ENCODE measurements at places on chromosomes 1 and 21.
A peak's percentile ranks its signal among the peaks of the same experiment; 100 is the strongest.

- DNase-seq, result peak; percentile 90
These were observed at the start of gene LRRC3 for GRCh38 chr21:44454747-44455523. Gene LRRC3 (plus strand): TSS chr21:44455510. CDS start chr21:44456645, 1,135 bp downstream.

DNA sequence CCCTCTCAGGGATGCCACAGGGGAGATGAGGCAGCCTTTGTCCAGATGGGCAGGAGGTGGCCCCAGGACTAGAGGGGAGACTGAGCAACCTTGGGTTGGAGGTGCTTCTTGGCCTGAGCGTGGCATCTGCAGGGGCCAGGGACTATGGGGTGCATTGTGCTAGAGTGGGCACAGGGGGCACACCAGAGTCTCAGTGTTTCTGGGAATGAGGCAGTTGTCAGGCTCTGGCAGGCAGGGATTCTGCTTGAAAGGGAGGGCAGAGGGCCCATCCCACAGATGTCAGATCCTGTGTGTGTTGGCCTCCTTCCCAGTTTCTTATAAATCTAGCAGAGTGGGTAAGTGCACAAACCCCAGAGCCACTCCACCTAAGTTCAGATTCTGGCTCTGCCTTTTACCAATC, 13.7 kb downstream of the LGR6 start:
- DNase-seq, result no peak

DNA sequence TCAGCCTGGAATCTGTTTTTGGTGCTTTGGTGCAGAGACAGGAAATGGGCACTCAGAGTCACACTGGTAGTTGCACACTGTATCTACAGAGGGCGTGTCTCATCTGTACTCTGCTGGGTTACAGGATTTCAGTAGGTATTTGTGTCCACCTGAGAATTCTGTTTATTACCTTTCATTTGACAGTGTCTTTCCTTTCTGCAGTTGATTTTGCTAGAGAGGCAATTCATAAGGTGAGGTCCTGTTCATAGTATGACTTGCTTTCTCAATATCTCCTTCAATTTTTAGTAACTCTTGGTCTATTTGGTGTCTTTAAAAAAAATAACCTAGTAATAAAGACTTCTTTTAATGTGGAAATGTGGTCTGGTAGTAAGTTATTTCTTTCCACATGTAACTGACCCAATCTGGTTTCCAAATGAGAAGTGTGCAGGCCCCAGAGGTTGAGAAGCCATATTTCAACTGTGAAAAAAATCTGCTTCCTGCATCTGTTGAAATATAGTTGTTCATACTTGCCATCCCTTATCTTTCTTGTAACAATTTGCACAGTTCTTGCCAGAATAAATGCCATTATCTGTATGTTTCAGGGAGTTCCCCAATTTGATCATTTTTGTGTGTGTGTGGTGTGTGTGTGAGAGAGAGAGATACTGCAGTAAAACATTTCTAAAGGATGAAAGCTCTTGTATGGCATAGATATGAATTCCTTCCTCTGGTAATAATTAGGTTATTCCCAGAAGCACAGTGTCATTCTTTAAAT, 78.4 kb upstream of the DNAJC6 start:
- no peak for DNase-seq

- DNase-seq, result no peak
These were observed 39.0 kb downstream of the MRPL39 start for GRCh38 chr21:25568246-25568645.

DNA sequence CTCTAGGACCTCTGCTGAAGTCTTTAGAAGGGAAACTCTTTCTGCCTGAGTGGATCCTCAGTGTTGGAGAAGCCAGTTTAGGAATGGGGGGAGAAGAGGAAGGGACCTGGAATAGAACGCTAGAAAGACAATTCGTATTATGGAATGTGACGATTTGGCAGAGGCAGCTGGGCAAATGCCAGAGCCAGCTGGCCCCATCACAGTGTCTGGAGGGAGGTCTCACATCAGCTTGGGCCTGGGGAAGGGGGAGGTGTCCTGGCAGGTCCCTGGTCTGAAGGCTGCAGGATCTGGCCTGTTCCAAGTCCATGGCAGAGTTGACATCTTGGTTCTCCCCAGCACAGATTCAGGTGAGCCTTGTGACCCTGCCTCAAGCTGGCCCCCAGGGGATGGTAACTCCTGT, 11.3 kb downstream of the TMCC2 start:
- DNase-seq, result no peak

DNA sequence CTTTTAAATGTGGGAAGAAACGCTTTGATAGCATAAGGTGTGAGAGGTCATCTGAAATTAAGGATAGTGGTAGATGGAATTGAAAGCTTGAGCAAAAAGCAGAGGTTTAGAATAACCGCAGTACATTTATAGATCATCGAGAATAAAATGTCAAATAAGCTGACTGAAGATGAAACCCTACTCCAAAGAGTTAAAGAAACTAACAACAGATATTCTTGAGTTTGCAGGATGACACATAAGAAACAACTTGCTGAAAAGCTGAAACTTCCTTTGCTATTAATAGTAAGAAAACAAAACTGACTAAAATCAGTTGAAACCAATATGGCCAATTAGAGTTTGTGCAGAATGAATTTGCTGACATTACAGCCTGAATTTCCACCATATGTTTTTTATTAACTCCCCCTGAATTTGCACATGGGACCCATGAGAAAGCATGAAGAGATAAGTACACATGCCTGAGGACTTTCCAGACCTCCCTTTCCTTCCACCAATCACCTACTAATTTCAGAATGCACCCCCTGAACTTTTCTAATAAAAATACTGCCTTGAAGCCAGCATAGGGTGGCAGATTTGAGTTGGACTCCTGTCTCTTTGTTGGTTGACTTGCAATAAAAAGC, 1.7 kb upstream of the C1orf185 start:
- no peak for DNase-seq

DNA sequence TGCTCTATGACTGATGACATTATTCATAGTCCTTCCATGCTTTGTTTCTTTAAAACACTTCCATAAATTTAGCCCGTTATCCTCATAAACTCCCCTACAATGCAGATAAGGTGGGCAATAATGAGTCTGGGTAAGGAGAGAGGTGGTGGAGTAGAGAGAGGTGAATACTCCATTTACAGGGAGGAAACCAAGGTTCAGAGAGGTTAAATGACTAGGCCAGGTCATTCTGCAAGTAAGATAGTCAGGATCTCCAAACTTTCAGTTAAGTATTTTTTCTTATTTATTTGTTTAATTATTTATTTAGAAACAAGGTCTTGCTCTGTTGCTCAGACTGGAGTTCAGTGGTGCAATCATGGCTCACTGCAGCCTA, 26.1 kb downstream of the PAFAH2 start:
- no peak for DNase-seq

- DNase-seq, result no peak
These were observed 95.3 kb upstream of the DPH5 start for GRCh38 chr1:101120868-101121267.

DNA sequence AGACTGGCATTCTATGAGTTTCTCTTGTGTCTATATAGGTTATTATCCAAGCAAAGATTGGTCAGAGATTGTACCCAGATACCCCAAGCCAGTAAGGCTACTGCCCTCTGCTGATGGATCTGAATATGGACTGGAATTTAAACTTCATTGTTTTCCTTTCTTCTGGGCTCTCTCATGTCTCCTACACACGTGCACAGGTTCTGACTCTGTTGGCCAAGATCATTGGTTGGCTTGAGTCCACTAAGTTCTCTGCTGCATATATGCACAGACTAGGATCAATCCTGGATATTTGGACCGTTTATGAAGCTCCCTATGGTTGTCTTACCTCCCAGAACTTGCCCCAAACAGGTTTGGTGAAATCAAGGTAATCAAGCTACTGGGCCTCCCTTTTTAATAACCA, 69.7 kb downstream of the CC2D1B start:
- DNase-seq, result peak; percentile 39

DNA sequence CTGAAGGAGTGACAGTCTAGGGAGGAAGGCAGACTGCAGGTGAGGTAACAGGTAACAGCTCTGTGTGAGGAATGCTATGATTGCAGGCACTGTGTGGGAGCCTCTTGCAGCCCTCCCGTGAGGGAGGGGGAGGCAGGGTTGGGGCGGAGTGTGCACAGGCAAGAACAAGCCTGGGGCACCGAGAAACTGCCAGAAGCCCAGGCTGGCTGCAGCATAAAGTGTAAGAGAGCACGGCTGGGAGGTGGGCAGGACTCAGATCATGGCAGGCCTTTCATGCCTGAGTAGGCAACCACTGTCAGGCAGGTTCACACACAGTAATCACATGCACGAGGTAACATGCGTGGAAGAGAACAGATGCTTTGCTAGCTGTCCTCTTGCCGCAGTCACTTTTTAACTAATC, 11.3 kb upstream of the RHEX start:
- peak; percentile 85 for DNase-seq

- no peak for DNase-seq
These were observed 63.6 kb downstream of the VPS13D start for GRCh38 chr1:12293416-12293815.

DNA sequence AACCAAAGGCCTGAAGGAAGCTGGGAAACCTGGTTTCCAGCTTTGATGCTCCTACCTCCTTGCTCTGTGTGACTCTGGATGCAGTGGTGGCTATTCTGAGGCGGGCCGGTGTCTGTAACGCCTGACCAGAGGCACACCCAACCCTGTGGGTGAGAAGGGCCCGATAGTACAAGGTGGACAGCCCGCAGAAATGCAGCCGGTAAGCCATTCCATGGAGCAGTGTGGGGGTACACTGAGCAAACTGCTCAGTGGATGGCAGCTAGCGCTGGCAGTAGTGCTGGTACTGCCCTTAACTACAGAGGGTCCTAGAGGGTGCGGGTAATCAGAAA, 36.0 kb downstream of the AHDC1 start:
- DNase-seq, result no peak

DNA sequence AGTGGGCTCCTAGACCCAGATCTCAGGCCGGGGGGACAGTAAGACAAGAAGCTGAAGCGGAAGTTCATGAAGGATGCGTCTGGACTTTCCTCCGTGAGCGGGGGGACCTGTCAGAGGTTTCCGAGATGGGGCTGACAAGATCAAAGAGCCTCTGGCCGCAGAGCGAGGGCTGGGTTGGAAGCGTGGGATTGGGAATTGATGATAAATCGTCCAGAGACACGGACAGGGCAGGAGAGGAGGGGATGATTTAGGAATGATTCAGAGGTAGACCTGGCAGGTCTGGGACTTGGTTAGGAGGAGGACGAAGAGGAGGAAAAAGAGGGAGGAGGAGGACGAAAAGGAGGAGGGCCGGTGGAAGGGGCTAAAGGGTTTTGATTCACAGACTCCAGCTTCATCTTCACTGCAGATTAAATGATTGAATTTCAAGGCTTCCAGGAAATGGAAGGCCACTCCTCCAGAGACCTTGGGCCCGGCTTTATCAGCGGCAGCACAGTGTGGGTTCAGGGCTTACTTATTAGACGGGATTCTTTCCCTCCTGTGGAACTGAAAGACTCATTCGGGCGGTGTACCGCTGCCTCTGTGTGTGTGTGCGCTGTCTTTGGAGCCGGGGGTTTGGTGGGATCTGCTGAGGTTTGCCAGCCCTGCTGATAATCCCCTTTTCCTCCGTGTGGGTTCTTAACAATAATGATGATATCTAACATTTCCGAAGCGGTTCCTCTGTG, 85.7 kb upstream of the SLC45A1 start:
- peak; percentile 81 for DNase-seq

- DNase-seq, result no peak
These were observed 1.7 kb downstream of the SDC3 start for GRCh38 chr1:30906631-30907441.

DNA sequence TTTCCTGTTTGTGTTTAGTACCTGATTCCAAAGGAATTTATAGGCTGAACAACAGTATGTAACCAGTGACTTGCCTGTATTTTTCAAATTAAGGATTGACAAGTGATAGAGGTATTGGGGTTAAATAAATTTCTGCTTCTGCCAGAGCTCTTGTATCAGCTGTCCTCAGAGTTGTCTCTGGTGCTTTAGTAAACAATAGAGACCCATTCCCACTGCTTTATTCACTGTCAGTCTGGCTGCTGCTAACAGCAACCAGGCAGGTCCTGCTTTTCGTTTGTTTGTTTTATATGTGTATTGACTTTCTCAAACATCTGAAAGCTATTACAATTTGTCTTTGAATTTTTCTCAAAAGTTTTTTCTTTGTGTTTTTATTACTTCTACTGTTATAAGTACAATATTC, 76.1 kb downstream of the OLFM3 start:
- DNase-seq, result no peak

DNA sequence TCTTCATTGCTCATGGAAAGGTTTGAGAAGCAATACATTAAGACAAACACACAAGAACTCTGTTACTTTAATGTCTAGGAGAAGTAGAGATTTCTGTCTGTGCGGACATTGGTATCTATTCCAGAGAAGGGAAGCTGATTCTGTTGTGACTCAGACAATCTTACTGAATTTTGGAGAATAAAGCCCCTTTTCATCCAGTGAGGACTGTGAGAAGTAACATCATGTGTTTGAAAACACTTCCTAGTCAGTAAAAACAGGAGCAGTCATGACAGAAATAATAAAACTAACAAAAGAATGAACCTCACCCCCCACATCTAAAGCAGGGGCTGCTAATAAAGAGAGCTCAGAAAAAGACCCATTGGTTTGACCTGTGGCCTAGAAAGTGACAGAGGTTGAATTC, 46.6 kb downstream of the NEK7 start:
- DNase-seq, result no peak

- DNase-seq, result no peak
These were observed 357.5 kb upstream of the RUNX1 start for GRCh38 chr21:35406635-35407034.

DNA sequence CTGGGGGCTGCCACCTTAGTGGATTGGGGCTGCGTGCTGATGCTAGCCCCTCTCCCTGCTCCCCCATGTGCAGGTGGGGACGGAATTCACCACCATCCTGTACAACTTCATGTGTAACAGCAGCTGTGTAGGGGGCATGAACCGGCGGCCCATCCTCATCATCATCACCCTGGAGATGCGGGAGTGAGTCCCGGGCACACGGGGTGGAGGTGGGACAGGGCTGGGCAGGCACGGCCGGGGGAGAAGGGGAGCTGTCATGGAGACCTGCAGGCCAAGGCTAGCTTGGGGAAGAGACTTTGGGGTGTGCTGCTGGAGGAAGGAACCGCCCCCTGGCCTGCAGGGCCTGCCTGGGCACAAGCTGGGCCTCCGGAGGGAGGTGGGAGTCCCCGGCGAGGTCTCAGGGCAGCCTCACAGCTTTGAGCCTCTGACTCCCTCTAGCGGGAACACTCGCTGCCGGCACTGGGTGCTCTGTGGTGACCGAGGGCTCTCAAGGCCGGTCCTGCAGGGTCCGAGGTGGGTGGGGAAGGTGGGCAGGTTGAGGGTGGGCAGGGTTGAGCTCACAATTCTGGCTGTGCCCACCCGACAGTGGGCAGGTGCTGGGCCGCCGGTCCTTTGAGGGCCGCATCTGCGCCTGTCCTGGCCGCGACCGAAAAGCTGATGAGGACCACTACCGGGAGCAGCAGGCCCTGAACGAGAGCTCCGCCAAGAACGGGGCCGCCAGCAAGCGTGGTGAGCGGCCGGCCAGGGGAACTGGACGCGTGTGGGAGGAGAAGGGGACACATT, 25.0 kb upstream of the CCDC27 start:
- peak; percentile 72 for DNase-seq

GRCh38 chr1:240414237-240414636, 197.7 kb downstream of the GREM2 start:
- DNase-seq, result no peak

- DNase-seq, result no peak
These were observed 55.5 kb downstream of the EDN2 start for GRCh38 chr1:41428738-41429640.

GRCh38 chr1:226073184-226073950, 10.9 kb downstream of the H3-3A start:
- no peak for DNase-seq

- no peak for DNase-seq
These were observed 5.8 kb downstream of the IFI16 start for GRCh38 chr1:159015440-159015909.

Measured in ELF-1 (cell line).